ENCODE measurements at places on chromosomes 12 and 14.

DNA sequence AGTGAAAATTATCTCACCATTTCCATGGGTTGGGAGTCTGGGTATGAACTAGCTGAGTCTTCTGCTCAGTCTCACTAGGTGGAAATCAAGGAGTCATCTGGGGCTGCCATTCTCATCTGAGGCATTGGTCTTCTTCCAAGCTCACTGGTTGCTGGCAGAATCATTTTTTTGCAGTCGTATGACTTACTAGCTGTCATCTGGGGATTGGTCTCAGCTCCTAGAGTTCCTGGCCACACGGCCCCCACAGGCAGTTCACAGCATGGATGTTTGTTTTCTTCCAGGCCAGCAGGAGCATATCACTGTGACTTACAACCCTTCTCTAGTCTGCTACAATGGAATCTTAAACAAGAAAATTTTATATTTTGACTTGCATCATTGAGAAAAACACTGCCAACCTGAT is 18.6 kb upstream of the OR10AD1 start:
- no peak for DNase-seq

DNA sequence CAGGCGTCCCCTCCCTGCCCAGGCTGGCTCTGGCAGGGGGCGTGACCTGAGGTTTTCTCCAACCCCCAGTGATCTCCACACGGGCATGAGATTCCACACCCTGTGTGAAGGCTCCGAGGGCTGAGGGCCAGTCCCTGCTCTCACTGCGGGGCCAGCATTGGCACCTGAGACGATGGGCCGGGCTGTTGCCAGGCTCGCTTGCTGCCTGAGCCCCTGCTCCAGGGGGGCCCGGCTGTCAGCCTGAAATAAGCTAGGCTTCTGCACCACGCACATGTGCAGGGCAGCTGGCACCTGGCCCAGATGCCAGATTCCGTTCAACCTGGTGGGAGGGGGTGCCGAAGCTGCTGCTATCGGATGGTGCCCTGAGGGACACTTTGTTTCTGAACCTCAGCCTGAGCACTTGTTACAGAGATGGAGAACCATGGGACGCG is 196.5 kb upstream of the PRMT8 start:
- no peak for DNase-seq

- no peak for DNase-seq
These were observed 269.0 kb upstream of the GARIN2 start for GRCh38 chr14:66920196-66920595.

DNA sequence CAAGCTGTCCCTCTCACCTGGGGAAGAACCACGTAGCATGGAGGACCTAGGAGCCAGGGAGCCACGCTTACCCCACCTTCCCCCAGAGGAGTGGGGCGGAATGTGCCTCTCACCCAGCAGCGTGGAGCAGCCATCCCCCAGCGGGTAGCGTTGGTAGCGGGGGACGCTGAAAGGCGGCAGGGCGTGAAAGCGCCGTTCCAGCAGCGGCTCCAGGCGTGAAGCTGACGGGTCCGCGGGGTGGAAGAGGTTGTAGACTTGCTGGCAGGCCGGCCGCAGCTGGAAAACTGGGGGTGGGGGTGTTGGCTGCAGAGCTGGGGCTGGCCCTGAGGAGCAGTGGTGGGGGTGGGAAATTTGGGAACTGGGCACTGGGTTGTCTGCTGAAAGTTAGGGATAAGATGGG is 11.9 kb downstream of the ARL6IP4 start:
- DNase-seq: no peak

DNA sequence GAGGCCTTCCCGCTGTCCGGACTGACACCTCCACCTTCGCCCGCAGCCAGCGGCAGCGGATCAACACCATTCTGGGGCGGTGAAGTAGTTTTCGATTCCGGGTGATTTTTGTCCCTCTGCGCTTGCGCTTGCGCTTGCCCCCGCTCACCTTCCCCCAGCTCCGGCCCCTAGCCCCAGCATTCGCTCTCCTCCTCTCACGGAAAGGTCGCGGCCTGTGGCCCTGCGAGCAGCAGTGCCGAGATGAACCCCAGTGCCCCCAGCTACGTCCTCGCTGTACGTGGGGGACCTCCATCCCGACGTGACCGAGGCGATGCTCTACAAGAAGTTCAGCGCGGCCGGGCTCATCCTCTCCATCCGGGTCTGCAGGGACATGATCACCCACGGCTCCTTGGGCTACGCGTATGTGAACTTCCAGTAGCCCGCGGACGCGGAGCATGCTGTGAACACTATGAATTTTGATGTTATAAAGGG is 22.7 kb upstream of the SRGAP1 start:
- no peak for DNase-seq

GRCh38 chr12:53299454-53300180 is at the start of gene MYG1:
Gene MYG1, plus strand, starts transcription at chr12:53299695. Its CDS starts 43 bp downstream, at chr12:53299738.
- DNase-seq: peak; percentile 75

GRCh38 chr14:88556581-88556980 is 1.8 kb upstream of the PTPN21 start:
- DNase-seq: no peak
